ENCODE measurements at places on chromosomes 7 and 10. TPM values are rescaled to one million over a fixed set of nuclear protein-coding genes. Genes with fewer than 3 reads are reported as not detected.

- no peak for DNase-seq
Measured at GRCh38 chr7:93981480-93981874, 22.7 kb downstream of the BET1 start.

- no peak for DNase-seq
Measured at GRCh38 chr7:101912716-101913110, 95.3 kb downstream of the CUX1 start.

- no peak for DNase-seq
Measured at GRCh38 chr10:80455461-80456349, 1.6 kb downstream of the TSPAN14 start.

- no peak for DNase-seq
Measured at GRCh38 chr7:143965280-143965679, 10.6 kb downstream of the OR2F1 start.

Gene VWDE
- 4.9 TPM for polyA plus RNA-seq
